ENCODE measurements at places on chromosomes 3 and 15.

- no peak for DNase-seq
These were observed 19.1 kb upstream of the GOLGA8A start for GRCh38 chr15:34456658-34457057.

- no peak for DNase-seq
These were observed 18.4 kb upstream of the RPLP1 start for GRCh38 chr15:69434238-69434637.

DNA sequence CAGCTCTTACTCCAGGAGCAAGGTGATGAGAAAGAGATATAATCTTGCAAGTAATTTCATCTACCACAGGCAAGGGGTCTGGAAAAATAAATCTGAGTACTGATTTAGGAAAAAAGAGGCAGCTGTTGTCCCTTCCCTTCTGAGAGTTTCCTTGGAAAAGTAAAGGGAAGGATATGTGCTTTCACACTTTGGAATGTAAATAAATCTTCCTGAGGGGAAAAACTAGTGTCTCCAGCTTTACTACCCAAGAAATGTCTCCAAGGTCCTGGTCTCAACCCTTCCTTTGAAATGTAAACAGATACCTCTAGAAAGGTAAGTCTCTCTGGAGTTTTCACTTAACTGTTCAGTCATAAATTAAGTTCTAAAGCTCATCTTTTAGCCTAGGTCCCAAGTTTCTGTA is 102.6 kb downstream of the DPH6 start:
- no peak for DNase-seq

DNA sequence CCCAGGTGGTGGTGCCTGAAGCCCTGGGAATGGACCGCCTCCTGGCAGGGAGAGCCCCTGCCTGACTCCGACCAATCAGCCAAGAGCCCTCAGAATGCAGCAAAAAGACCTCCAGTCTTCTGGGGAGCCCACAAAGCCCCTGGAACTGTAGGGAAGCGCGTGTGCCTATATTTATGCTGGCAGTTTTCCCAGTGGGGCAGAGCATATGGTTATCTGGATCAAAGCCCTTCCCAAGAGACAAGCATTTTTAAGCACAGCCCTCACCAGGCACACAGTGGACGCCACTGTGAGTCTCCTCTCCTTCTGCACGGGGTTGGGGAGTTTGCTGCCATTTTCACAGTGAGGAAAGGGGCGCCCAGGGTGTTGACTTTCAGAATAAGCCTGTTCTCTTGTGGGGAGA is 80.9 kb upstream of the RPL32 start:
- DNase-seq = no peak

- DNase-seq = no peak
These were observed 15.6 kb downstream of the KCTD6 start for GRCh38 chr3:58507356-58508078.

- no peak for DNase-seq
These were observed 630 bp downstream of the ATP6V1A start for GRCh38 chr3:113747283-113748046.

DNA sequence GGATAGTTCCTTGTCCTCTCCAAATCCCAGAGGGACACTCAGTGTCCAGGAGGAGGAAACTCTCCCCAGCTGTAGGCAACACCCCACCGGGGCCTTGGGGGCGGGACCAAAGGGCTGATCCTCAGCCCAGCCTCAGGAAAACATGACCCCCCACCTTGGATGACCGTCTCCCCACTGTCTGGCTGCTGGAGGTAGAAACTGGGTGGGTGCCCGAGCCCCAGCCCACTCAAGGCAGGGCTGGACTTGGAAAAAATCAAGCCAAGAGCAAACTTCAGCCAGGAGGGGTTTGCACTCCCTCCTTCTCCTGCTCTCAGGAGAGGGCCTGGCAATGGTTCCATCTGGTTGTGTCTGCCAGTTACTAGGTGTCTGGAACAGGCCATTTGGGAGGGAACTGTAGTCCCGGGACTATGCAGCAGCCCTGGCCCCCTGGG is 3.6 kb upstream of the RASL12 start:
- DNase-seq = no peak

DNA sequence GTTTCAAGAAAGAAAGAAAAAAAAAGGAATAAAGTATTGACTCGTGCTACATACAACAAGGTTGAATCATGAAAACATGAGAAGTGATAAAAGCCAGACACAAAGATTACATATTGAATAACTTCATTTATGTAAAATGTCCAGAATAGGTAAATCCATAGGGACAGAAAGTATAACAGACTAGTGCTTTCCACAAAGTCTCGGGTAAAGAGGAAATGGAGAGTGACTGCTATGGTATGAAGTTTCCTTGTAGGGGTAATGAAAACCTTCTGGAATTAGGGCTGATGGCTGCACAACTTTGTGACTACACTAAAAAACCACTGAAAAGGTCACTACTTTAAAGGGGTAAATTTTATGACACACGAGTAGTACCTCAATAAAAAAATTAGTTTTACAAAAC is 13.0 kb downstream of the LRRFIP2 start:
- no peak for DNase-seq

GRCh38 chr3:46628901-46629369 is 16.6 kb downstream of the FAM240A start:
- DNase-seq = no peak

DNA sequence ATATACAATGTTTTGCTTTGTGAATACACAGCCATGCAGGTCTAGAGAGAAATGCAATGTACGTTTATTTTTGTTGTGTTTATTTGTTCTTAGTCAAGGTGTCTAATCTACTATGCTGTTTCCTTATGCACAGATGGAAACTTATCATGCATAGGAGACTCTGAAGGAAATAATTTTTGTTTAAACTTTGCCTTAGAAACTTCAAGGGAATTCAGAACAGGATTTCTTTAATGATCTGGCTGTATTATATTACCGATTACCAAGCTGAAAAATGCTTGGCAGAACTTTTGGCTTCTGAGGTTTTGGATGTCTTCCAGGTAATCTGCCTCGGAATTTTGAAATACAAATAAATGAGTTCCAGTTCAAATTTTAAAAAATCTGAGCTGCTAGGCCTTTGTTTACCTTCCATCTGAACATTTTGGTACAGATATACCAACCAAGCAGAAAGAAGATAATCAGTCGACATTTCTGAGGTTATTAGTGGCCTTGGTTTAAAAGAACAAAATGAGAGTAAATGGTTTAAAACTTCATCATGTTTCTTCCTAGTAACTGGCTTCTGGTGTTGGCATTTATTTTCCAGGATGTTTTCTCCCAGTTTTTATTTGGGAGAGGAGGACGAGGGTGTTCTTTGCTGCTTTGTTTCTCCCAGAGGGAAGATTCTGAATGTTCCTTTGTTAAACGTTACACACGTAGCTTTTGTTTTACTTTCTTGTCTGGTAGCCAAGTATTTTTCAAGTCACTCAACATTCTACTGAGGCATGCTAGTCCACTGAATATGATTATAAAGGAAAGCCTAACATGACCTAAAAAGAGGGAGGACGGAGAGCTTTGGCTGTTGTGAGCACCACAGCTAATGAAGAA is 421.8 kb upstream of the TBL1XR1 start:
- DNase-seq = no peak

- DNase-seq = no peak
These were observed 392.1 kb downstream of the TUSC7 start for GRCh38 chr3:117101697-117102096.

GRCh38 chr3:173411375-173411973 is 13.9 kb downstream of the NLGN1 start:
- DNase-seq = no peak

- no peak for DNase-seq
These were observed 54.0 kb downstream of the LHFPL4 start for GRCh38 chr3:9499455-9500107.

- DNase-seq = no peak
These were observed 124.3 kb downstream of the TMEM266 start for GRCh38 chr15:76183930-76184649.
